Activated CD4-positive, alpha-beta memory T cell treated with anti-CD3 and anti-CD28 coated beads, Interleukin-2, amount 10 ng/mL, durations not matched to agents 7 days and 5 days (primary cell): ENCODE measurements at places on chromosomes 6 and 20.

DNA sequence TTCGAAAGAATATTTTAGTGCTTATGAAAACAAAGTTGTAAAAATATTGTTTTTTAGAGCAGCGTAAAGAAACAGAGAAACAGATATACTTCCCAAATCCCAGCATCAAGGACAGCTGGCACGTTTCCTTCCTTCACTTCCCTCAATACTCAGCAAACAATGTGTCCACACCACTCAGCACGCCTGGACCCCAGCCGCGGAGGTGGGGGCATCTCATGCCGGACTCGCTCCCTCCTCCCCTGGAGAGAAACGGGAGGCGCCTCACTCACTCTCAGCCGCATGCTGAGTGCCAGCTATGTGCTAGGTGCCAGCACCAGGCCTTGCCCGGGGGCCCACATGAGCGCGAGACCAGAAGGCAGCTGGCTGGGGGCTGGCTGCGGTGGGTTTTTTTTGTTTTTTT lies 34.7 kb downstream of the SLC2A4RG start:
- H3K27me3 ChIP-seq = peaks cover 2% of the 10 kb centered on the region
- H3K36me3 ChIP-seq = no peaks in the 10 kb centered on the region
- H3K27ac ChIP-seq = no peak overlapping the region
- H3K4me3 ChIP-seq = no peak overlapping the region

DNA sequence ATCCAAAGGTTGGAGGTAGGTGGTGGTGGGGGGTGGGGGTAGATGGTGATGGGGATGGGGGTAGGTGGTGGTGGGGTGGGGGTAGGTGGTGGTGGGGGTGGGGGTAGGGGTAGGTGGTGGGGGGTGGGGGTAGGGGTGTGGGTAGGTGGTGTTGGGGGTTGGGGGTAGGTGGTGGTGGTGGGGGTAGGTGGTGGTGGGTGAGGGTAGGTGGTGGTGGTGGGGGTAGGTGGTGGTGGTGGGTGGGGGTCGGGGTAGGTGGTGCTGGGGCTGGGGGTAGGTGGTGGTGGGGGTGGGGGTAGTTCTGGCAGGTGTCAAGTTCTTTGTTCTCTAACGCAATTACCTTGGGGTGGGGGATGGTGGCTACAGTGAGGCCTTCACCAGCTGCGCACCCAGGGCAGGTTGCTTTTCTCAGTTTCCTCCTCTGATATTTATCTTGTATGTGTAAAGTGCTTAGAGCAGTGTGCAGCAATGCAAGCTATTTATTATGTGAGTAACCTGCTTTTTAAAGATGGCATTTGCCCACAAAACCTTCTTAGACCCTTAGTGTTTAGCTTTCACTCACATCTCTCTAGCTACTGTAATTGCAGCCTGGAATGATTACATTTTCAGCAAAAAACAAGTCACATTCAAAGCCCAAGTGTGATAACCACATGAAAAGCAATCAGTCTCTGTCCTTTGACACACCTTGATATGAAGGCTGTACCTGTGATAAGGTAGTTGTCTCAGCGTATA lies 8.2 kb upstream of the CCDC167 start:
- peak; percentile 47 for DNase-seq
- peak overlapping the region; percentile 30 for H3K27ac ChIP-seq
- no peak overlapping the region for H3K4me3 ChIP-seq

DNA sequence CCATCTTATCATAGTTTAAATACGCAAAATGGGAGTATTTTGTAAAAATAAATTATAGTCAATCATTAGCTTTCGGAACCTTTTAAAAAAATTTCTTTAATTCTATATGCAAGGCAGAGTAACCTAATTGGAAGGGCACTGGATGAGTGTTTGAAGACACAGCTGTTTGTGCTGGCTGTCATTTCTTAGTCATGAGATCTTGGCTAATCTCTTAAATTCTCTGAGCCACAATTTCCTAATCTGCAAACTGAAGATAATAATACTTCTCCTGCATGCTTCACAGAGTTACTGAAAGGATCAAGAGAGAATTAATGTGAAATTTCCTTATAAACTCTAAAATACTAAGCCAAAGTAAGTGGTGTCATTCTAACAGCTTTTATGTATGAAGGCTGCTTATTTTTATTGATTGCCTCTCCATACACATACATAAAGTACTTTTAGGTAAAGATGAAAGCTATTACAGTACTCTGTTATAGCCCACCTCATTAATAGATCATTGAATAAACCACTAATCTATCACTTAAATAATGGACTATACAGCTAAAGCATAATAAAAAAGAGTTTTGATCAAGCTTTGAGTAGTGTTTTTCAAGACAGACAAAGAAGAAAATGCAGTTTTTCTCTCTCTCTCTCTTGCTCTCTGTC lies 383.7 kb upstream of the IRAK1BP1 start:
- H3K27ac ChIP-seq = no peak overlapping the region
- no peaks in the 10 kb centered on the region for H3K4me1 ChIP-seq
- H3K27me3 ChIP-seq = no peaks in the 10 kb centered on the region
- DNase-seq = no peak

- no peaks in the 10 kb centered on the region for H3K27me3 ChIP-seq
- no peak overlapping the region for H3K4me3 ChIP-seq
- DNase-seq = no peak
- peaks cover 1% of the 10 kb centered on the region for H3K36me3 ChIP-seq
- H3K27ac ChIP-seq = no peak overlapping the region
These were observed 201.6 kb downstream of the ISM1 start for GRCh38 chr20:13422637-13423036.

DNA sequence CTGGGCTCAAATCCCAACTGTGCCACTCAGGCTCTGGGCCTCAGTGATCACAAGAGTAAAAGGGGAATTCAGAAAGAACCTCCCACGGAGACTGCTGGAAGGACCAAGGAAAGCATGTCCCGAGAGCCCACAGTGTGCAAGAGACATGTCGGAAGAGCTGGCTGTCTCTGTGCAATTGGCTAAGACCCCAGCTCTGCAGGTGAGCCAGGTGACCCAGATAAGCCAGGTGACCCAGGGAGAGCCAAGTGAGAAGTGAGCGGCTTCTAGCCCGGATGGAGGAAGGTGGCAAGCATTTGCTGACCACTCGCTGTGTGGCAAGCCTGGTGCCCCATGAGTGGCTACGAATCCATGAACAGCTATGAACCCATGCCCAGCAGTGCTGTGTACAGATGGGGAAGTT lies 59.1 kb downstream of the RIPOR3 start:
- H3K27me3 ChIP-seq = no peaks in the 10 kb centered on the region
- no peak overlapping the region for H3K27ac ChIP-seq
- H3K4me1 ChIP-seq = no peaks in the 10 kb centered on the region
- no peaks in the 10 kb centered on the region for H3K36me3 ChIP-seq
- no peak overlapping the region for H3K4me3 ChIP-seq
- no peak for DNase-seq
